ENCODE measurements at places on chromosomes 6 and 20.

DNA sequence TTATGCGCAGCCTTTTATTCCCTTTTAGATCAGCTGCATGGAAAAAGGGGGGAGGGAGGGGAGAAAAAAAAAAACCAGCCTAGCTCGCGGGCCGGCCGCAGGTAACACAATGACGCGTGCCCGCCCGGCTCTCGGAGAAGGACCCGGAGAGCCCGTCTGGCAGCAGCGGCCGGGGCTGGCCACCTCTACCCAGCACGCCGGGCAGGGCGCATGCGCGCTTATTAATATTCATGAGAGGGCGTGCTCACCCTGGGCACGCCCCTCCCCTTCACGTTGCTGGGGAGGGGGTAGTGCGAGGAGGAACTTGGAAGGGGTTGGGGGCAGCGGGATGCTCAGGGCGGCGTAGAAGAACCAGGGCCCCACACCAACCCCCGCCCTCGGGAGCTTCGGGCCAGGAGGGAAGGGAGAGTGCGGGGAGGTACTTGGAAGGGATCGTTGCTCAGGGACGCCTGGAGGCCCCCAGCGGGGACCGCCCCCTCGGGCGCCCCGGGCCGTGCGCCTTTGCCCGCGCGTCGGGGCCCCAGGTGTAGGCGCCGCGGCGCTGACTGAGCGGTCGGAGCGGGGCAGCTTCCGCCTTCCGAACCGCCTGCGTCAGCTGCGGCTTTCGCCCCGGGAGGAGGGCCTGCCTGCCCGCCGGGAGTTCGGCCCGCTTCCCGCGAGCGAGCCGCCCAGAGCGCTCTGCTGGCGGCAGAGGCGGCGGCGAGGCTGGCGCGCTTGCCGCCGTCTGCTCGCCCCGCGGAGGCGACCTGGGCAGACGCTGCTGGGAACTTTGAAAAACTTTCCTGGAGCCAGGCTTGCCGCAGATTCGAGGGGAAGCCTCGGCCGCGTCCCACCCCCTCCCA, at the start of gene JAG1:
Gene JAG1, minus strand, starts transcription at position 158 of the 842 bp plus-strand sequence. CDS start 469 bp downstream, outside the sequence.
- DNase-seq: peak; percentile 88

- DNase-seq: no peak
Observed at GRCh38 chr20:63778034-63778752, 38.6 kb downstream of the SLC2A4RG start.

DNA sequence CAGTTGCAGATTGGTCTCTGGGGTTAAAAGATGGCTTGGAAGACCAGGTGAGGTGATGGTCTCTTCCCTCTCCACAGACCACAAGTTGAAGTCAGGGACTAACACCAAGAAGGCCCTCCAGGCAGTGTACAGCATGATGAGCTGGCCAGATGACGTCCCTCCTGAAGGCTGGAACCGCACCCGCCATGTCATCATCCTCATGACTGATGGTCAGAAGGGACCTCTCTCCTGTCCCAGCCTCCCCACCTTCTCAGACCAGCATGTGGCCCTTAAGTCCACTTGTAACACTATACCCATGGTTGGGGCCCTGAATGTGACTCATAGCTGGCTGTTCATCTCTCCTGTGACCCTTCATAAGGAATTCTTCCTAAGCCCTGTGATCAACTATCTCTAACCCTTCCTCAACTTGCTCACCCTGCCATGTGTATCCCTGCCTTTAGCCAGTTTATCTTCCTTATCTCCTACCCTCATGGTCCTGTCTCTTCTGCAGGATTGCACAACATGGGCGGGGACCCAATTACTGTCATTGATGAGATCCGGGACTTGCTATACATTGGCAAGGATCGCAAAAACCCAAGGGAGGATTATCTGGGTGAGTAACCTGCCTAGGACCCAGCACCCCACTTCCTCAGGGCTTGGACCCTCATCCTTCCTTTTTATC, 3.0 kb downstream of the CFB start:
- DNase-seq: no peak

DNA sequence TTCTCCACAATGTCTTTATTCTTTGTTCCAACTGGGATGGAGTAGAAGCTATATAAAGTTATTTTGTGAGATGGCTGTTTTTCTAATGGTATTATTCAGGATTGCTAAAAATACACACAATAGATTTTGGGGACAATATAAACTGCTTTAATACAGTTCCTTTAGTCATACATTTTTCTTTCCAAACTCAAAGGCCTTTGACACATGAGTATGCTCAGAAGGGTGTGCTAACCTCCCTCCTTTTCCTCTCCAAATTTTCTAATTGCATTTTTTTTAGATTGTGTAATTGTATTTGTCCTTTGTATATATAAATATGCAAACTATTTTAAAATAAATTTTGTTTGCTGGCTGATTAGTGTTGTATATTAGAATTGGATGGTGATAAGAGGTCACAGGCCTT, 119.6 kb upstream of the FOXO3 start:
- no peak for DNase-seq

DNA sequence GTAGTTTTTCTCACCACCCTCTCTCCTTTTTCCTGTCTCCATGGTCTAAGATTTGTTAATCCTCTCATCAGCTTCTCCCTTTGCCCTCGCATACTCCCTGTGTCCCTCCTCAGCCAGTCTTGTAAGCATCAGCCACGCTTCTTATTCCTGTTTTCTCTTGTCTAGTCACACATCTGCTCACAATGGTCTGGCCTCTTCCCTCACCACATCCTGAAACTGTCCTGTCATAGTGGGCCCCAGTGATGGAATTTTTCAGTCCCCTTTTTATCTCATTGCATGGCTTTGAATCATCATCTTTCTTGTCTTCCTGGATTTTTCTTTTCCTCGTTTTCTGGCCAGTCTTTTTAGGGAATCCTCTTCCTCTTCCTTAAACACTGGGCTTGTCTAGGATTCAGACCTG, 57.2 kb downstream of the GFRA4 start:
- DNase-seq: no peak

DNA sequence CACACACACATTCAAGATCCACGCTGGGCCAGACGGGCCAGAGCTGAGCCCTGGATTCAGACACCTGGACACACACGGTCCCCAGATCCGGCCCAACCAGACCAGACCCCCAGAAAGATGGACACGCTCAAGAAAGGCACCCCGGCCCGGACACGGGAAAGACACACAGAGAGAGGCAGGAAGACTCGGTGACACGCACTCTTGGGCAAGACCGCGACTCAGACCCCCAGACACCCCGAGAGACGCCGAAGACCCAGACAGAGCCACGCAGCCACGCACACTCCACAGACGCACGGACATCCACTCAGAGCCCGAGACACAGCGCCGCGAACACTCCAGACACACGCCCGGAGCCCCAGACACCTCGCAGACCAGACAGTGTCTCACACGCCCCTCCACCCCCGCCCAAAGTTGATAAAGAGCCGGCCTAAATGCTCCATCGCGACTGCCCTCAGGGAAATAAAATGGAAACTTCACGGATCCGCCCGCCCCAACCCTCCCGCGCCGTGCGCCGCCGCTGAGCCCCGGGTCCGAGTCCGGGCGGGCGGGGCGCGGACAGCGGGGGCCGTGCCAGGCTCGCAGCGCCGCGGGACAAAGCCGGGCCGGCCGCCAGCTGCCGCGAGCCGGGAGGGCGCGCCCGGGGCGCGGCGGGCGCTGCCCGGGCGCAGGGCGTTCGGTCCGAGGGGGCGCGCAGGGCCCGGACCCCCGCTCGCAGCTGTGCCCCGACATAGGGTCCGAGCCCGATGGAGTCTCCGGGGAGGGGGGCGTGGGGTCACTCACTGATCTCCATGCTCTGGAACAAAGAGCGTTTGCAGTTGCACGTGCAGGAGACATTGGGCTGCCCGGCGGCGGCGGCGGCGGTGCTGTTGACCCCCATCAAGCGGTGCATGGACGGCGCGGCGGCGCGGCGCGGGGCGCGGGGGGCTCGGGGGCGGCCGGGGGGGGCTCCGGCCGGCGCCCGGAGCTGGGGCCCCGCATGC, 831 bp downstream of the PMEPA1 start:
- no peak for DNase-seq

DNA sequence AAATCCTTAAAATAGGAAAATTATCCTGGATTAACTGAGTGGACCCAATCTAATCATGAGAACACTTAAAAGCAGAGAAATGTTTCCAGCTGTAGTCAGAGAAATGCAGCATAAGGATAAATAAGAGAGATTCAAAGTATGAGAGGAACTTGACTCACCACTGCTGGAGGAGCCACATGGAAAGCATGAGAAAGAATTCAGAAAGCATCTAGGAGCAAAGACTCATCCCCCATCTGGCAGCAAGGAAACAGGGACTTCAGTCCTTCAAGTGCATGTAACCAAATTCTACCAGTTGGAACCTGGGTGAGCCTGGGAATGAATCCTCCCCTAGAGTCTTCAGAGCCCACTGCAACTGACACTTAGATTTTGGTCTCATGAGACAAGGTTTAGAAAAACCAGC, 33.7 kb downstream of the RNF146 start:
- no peak for DNase-seq

GRCh38 chr20:22866812-22867341, 168.2 kb upstream of the SSTR4 start:
- DNase-seq: no peak

- no peak for DNase-seq
Observed at GRCh38 chr6:71651636-71652035, 234.7 kb upstream of the RIMS1 start.

DNA sequence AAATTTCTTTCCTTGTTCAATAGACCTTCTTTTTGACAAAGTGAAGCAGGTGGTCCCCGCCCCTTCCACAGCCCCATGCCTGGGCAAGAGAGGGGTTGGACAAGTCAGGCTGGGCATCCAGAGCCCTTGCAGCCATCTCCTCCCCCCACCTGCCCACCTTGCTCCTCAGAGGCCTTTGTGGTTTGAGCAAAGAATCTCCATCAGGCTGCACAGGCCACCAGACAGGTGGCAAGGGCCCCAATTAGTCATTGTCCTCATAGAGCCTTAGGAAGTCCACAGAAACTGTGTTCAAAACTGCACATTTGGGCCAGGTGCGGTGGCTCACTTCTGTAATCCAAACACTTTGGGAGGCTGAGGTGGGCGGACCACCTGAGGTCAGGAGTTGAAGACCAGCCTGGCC, 1.5 kb upstream of the MAPK13 start:
- no peak for DNase-seq

GRCh38 chr20:2637246-2637645, 15.2 kb upstream of the NOP56 start:
- DNase-seq: no peak

DNA sequence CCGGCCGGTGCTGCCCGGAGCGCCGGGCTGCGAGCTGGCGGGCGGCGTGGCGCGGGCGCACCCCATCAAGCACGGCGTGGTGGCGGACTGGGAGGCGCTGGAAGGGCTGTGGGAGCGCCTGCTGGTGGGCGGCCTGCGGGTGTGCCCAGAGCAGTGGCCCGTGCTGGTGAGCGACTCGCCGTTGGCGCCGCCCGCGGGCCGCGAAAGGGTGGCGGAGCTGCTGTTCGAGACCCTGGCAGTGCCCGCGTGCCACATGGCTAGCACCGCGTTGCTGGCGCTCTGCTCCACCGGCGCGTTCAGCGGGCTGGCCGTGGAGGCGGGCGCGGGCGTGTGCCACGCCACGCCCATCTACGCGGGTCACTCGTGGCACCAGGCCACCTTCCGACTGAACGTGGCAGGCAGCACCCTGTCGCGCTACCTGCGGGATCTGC, 517 bp downstream of the ACTL10 start:
- DNase-seq: peak; percentile 39

- no peak for DNase-seq
Observed at GRCh38 chr6:167836721-167837120, 10.0 kb downstream of the AFDN start.

DNA sequence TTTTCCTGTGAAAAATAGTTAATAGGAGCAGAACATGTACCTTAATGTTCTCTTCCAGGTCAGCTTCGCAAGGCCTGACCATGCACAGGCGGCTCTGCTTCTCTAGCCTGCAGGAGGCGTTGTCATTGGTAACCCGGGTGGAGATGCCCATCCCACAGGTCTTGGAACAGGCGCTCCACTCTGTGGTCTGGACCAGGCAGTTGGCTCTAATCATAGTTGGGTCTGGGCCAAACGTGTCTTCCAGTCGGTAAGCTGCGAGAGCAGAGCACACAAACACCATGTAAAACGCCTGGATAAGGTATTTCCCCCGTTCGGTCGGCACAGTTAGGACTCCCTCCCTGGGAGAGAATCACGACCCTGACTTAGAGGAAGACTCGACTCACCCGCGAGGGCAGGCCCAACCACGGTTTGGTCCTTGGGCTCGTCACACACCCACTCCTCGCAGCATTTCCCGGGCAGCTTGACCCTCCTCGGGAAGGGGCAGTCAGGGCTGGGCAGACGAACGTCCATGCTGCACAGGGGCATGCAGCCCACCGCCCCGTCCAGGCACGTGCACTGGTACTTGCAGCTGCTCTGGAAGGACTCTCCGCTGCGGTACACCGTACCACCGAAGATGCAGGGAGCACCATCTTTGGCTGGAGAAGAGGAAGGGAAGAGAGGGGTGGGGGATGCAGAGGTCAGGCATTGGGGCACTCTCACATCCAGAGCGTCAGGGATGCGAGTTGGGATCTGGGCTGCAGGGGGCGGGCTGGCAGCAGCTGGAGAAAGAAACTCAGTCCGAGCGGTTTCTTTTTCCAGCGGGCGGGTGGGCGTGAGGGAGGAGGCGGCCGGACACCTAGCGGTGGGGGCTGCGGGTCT, 1.0 kb downstream of the CCN2 start:
- DNase-seq: peak; percentile 74

DNA sequence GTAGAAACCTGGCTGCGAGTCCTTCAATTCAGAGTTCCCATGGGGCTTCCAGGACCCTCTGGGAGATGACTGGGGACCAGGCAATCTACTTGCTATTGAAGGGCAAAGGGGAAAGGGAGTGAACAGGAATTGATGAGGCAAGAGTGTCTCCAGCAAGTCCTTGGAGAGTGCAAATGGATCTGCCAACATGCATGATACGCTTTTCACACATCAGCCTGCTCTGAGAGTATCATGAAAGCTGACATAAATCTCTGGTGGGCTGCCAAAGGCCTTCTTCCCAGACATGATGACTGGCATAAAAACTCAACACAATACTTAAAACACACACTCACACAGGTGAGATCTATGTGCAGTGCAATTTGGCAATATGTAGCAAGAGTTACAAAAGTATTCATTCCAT, 759.1 kb downstream of the PTPRT start:
- no peak for DNase-seq

- no peak for DNase-seq
Observed at GRCh38 chr20:6914986-6915385, 147.5 kb downstream of the BMP2 start.

DNA sequence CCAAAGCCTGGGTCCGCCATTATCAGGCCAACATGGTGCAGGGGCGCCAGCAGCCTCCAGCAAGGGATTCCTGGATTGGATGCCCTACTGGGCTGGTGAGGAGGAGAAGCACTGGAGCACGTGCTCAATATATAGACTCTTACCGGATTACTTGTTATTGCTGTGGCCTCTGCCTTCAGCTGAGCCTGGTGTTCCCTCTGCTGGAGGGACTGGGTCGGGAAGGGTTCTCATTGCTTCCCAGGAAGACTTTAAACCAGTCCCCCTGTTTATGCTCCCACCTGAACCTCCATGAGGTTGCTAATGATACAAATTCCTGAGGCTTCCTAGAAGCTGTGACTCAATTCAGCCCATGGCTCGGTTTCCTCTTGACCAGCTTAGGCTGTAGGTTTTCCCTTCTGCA, 186.7 kb upstream of the ARID1B start:
- DNase-seq: no peak

- DNase-seq: no peak
Observed at GRCh38 chr6:111086685-111087084, 618 bp upstream of the SLC16A10 start.

Measured in NCI-H1105 (cell line).